Right renal cortex interstitium (tissue), 3 donors: ENCODE measurements at places on chromosomes 7 and 10.

DNA sequence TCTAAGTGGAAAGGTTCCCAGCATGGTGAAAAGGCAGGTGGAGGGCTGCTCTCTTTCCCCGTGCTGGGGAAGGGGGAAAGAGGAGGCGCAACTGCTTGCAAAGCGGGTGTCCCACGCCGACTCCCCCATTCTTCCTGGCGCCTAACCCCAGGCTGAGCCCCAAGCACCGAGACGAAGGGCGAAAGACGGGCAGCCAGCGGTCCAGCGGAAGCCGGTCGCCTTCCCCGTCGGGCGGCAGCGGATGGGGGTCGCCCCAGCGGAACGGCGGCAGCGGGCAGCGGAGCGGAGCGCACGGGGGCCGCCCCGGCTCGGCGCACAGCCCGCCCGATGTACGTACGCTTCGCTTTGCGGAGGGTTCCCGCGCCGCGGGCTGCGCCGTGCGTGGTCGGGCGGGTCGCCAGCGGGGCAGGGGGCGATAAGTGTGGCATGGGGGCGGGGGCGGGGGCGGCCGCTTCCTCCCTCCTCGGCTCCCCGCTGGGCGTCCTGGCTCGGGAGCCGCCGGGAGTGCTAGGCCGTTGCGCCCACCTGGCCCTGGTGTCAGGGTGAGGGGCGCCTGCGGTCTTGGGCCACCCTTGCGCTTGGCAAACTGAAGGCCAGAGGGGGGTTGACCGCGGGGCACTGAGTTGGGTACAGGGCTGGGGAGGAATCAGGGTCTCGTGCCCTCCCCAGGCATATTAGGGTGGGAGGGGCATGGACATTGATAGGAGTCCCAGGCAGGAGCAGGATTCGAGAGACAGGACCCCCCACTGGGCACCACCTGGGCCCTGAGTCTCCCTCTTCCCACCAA is 35.2 kb upstream of the HSPB1 start:
- DNase-seq, result no peak

GRCh38 chr7:54907981-54908380 is 110.8 kb upstream of the EGFR start:
- DNase-seq, result no peak

- no peak for DNase-seq
Observed at GRCh38 chr10:43419997-43420368, 11.0 kb upstream of the HNRNPF start.

DNA sequence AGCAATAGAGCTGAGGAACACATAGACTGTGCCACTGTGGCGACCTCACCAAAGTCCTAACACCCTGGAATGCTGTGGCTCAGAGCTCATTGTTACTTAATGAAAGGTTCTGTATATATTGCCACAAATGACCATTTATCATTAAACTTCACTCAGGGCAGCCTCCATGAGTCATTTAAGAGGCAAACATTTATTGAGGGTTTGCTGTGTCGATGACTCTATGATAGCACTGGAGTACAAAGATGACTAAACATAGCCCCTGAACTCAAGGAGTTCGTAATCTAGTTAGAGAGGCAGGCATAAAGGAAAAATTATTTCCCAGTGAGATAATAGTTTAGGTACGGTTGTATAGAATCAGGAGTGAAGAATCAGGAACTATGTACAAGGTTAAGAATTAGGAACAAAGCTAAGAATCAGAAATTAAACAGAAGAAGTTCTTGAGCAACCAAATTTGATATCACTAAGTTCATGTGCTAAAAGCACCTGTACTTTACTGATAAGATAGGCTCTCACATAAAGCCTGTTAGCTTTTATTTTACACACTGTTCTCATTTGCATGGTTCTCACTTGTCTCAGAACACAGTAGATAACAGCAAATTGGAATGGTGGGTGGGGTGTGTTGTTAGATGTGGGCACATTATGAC is 7.9 kb downstream of the ENTPD7 start:
- no peak for DNase-seq

DNA sequence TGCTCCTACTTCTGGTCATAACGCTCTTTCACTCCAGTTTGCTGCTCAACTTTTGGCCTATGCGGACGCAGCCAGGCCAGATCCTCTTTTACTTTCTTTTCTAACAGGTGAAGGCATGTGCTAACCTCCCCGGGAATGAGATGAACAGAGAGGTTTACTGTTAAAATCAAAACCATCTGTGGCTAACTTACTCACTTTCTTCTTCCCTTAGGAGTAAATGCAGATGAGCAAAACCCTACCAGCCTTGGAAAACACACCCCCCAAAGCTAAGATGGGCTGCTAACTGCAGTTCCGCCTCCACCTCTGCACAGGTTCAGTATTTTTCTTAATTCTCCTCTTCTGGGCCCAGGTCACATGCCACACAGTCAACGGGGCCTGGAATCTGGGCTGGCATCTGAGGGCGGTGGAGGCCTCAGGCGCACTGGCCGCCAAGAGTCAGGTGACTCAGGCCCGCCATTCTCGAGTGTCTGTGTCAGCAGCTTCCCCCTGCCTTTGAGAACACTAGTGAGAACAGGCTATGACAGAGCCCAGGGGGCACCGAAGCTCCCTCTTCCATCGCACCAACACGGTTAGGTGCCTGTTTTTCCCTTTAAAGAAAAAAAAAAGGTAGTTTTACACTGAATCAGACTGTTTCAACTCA is 11.1 kb downstream of the FAM53B start:
- DNase-seq, result no peak

- no peak for DNase-seq
Observed at GRCh38 chr10:5518143-5518542, 6.6 kb upstream of the CALML3 start.

DNA sequence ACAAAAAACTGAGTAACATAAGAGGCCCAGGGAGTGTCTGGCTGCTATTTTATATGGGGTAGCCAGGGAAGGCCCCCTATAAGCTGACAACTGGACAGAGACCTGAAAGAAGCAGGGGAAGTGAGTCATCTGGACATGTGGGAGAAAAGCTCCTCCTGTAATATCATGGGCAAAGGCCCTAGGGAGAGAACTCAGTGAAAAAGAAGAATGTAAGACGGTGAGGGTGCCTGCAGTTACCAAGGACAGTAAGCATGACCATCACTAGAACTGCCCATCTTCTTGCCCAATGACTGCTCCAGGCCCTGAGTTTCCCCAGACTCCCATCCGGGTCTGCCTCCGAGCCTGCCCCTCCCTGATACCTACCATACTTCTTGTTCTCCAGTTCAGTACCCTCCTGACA is 2.3 kb downstream of the ELMO1 start:
- no peak for DNase-seq

DNA sequence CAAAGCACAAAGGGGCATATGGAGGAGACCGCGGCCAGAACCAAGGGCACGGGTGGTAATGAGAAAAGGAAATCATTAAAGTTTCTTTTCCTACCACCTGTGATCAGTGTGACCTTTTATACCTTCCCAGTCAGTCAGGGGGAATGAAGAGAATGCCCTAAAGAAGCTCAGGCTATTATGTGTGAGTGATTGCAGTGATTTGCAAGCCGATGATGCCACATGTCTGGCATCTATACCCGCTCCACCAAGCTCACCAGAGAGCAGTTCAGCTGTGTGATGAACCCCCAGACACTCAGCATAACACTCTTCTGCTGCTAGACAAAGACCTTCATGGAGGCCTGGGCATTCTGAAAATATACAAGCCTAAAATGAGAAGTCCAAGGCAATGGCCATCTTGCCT is 106.2 kb upstream of the AGK start:
- DNase-seq, result no peak

- DNase-seq, result no peak
Observed at GRCh38 chr7:28414453-28414852, 2.1 kb downstream of the CREB5 start.

DNA sequence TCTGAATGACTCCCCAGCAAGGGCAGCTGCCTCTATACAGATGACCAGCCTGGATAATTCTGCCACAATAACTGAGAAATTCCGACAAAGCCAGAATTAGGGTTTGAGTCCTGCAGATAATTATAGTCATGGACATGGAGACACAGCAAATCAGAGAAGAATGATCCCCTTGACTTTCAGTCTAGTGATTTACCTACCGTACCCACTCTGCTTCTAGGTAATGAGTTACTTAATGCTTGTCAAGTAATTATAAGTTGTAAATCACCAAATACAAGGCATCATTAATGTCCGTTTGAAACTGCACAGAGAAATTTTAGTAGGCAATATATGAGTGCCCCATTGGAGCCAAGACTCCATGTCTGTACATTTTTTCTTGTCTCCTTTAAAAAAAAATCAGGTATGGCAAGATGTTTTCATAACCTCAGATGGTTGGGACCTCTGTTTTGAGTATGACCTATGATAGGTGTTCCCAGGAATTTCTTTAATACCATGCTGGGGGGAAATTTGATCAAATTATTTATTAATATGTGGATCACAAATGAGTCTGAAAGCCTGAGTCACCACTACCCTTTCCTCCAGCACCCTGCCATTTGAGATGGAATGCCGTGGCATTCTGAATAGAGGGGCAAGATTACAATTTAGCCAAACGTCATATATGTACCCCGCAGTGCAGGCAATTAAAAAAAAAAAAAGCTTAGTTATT is 5.5 kb upstream of the ARID5B start:
- DNase-seq, result no peak

DNA sequence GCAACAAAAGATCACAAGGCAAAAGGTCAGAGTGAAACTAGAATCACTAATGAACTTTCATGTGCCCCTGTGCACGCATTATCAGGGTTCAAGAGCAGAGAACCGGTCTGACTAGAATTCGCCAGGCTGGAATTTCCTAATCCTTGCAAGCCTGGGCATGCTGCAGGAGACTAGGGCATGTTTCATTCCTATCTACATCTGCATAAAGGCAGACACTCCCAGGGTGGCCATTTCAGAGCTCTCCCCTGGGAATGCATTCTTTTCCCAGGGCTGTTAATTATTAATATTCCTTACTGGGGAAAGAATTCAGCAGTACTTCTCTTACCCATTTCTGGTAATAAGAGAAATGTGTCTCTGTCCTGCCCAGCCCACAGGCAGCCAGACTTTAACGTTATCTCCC is 90.5 kb downstream of the CDC14C start:
- no peak for DNase-seq

DNA sequence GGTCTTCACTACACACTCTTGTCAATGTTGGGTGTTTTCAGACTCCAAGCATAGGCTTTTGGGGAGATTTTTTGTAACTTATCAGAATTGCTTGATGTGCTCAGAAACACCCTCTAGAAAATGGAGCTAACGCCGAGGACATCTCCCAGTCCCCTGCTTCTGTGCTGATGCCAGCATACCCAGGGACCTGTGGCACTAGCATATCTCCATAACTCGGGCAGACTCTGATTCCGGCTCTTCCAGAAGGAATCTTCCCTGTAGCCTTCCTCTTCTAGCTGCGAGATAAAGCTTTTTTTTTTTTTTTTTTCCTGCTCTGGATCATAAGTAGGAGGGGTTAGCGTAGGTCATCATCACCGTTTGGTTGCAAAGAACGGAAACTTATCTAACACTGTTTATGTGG is 434.4 kb downstream of the GALNT17 start:
- DNase-seq, result no peak

DNA sequence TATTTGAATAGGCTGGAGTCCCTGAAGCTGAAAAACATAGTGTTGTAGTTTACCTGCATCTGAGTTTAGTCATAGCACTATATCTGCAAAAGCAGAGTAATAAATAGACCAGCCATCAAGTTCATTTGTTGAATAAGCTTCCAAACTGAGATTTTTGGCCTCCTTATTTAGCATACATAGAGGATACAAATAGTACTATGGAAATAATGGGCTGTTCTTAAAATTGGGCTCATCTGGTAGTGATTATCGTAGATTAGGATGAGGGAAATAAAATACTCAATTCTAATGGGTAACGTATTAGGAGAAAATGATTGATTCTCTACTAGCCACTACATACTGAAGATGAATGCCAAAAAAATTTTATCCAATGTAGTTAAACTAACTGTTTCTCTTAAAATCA is 41.4 kb upstream of the TMEM196 start:
- no peak for DNase-seq

GRCh38 chr7:42217053-42217452 is 20.0 kb downstream of the GLI3 start:
- DNase-seq, result no peak

- no peak for DNase-seq
Observed at GRCh38 chr10:132098539-132099388, 33.0 kb downstream of the JAKMIP3 start.

DNA sequence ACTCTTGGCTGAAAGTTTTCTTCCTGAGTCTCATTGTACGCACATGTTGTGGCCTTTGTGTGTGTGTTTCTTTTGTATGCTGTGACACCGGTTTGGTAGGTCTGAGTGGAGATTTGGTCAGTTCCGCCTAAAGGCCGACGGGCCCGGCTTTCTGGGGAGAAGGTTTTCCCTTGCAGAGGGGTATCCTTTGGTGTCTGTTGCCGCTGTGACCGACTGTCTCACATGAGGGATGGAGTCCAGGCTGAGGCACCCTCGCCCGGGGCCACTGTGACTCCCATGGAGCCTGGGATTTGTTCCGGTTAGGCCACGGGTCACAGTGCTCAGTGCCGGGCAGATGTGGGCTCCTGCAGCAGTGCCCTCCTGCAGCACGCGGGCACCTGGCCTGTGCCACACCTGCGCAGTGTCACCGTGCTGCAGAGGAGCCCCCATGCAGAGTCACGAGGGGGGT is 19.4 kb downstream of the INPP5A start:
- no peak for DNase-seq

- DNase-seq, result no peak
Observed at GRCh38 chr10:103543617-103544525, 50.4 kb downstream of the NEURL1 start.

- DNase-seq, result peak; percentile 27
Observed at GRCh38 chr10:91220954-91221675, 652 bp downstream of the PCGF5 start.

- no peak for DNase-seq
Observed at GRCh38 chr7:27053153-27053552, 42.6 kb downstream of the HOXA1 start.

DNA sequence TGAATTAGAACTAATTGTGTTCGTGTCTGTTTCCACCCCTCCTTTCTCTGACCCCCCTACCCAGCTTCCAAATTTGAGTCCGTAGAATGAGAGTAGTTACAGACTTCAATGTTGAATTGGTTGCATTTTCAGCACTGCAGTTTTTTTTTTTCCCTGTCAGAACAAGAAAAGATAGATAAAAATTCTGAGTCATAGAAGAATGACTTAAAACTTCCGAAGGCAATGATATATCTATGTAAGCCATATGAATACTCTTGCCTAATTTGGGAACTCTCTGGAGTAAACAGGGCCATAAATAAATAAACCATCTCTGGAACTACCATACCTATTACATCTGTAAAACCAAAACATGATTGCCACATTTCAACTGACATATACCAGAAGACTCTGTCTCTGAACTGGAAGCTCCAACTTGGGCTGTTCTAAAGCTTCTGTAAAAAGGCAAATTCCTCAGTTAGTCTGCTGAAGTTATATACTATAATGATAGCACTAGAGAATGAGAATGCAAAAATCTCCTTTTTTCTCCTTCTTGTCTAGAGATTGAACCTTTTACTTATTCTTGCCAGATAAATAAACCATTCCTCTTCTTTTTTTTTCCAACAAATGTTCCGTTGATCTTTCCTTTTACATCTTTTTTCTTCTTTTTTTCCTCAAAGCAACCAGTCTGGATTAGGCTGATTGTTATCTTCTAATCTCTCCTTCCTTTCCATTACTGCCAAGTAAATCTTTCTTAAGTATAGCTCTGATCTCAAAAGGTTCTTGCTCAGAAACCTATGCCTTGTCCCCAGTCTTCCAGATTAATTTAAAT is 23.5 kb downstream of the VCL start:
- no peak for DNase-seq
